ENCODE measurements at places on chromosomes 7 and 10.

GRCh38 chr7:148699782-148700629 lies 1.3 kb downstream of the CUL1 start:
- DNase-seq: no peak

GRCh38 chr10:97921581-97922021 lies 72.0 kb downstream of the GOLGA7B start:
- no peak for DNase-seq

GRCh38 chr10:132443983-132444876 lies 47.2 kb downstream of the PWWP2B start:
- DNase-seq: no peak

DNA sequence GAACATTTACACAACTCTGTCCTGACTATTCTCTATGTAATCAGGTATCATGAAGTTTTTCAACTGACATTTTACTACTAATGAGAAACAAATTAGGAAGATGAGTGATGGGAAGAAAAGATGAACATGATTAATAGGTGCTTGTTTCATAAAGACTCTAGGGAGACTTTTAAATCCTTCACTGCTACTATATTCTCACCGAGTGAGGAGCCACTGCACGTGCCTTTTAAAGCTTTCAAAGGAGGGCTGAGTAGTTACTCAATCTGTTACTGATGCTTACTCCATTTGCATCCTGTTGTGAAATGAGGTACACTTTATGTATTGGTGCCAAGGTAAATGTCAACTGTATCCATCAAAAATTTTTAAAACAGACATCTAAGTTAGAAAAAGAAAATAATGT lies 1.3 kb upstream of the COMMD3 start:
- DNase-seq: no peak

GRCh38 chr10:107546284-107546683 lies 381.8 kb upstream of the SORCS1 start:
- DNase-seq: no peak
